ENCODE measurements at places on chromosomes 6 and 20. TPM values are rescaled to one million over a fixed set of nuclear protein-coding genes. Genes with fewer than 3 reads are reported as not detected.

GRCh38 chr6:16183187-16183664 is 54.3 kb downstream of the MYLIP start:
- no peak for DNase-seq

DNA sequence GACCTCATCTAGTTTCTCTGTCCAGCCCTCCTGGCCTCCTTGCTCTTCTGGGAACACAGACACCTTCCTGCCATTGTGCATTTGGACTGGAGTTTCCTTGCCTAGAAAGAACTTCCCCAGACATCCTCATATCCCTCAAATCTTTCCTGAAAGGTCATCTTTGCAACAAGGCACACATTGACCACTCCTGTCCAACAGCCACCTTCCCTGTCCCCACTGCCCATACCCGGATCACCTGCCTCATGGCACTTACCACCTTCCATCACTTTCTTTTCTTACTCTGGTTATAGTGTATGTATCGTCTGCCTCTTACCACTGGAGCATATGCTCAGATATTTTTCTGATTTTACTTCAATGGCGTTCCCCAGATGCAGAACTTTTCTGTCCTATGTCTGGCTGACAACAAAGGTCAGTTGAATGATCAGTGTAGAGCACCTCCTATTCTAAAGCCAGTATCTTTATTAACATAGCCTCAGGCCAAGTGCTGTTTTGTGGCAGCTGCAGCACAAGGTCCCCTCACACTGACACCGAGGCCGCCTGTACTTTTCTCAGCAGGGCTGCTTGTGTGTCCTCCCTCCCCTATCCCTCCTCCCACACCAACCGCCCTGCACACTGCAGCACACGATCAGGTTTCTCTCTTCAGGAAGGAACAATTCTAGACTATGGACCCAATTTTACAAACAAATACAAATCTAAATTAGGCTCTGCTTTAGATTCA is 4.1 kb downstream of the HLA-C start:
- DNase-seq = no peak

GRCh38 chr6:140671926-140672325 is 1297.5 kb upstream of the CITED2 start:
- DNase-seq = no peak

Gene DACT2
- 1.4 TPM for total RNA-seq

DNA sequence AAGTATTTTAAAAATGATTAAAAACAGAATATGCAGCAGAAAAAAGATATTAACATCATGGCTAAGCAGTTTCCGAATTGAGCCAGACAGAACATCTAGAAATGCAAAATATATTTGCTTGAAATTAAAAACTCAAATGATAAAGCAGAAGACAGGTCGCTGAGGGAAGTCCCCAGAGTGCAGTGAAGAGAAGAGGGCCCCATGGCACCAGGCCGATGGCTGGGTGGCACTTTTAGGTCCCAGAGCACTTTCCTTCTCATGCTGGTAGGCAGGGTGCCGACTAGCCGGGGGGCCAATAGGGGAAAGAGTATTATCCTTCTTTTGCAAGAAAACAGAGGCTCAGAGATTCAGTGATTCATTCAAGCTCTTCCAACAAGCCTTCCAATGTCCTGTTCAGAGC is 58.9 kb downstream of the MYH7B start:
- DNase-seq = no peak

Gene CDC25B
- 38.7 TPM for total RNA-seq

DNA sequence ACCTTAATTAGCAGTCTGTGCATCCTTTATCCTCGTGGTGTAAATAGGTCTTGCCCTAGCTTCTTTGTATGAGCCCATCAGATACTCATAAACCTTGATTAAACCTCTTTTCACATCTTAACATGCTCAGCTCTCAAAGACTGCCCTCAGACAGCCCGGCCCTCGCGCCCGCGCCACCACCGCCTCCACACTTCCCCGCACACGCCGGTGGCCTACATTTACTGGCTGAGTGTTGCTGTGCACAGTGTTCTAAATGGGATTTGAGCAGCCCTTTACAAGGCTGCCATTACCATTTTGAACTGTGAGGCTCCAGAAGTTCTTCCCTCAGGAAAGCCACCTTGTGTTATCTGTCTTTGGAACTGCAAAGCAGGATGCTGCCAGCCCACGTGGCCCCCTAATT is 63.0 kb upstream of the INSM1 start:
- DNase-seq = no peak

DNA sequence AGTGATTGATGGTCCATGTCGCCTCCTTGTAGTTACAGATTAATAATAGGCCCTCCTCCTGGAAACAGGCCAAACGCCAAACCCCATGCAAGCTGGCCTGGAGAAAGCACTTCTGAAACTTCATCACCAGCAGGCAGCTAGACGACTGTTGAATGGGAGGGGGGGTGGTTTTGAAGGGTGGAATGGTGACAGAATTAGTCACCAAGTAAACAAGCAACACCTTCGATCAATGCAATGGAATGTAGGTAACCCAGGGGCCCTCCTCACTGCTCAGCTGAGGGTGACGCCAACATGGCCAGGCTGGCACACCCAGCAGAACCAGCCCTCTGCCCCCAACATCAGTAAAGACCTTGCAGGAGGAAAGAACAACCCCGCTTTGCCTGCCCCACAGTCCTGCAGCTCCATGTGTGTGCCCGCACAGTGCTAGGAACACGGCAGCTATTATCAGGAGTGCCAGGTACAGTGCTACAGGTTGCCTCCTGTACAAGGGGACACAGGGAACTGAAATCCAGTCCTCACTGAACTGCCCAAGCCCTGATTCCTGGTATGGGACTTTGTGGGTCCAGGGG is 2.7 kb downstream of the BCAS1 start:
- no peak for DNase-seq

DNA sequence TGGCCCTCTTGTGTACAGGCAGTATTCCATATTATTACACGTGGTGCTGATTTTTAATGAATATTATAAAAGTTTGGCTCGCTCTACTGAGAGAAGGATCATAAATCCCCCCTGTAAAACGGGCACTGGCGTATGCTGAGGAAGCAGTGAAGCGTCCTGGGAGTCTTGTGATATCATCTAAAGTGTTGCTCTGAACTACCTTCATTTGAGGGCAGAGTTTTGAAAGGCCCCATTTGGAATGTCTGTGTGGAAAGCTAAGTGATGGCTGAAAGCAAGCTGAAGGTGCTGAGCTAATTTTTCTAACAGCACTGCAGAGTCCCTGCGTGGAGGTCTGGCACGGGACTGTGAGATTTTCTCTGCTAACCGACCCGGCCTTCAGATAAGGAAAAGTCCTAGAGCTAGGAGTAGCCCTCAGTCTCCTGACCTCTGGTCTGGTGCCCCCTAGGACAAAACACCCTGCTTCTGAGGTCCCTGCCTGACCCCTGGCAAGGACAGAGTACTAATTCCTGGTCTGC is 1.3 kb upstream of the BACH2 start:
- DNase-seq = no peak

Gene CNBD2
- 4.0 TPM for total RNA-seq

Data from dorsolateral prefrontal cortex (tissue), 122 donors.